Left colon (tissue), 2 donors: ENCODE measurements at places on chromosomes 2 and 18. TPM values are rescaled to one million over a fixed set of nuclear protein-coding genes. Genes with fewer than 3 reads are reported as not detected.
A peak's percentile ranks its signal among the peaks of the same experiment; 100 is the strongest.

- no peak for DNase-seq
Observed at GRCh38 chr18:9321017-9321452, 13.5 kb upstream of the TWSG1 start.

DNA sequence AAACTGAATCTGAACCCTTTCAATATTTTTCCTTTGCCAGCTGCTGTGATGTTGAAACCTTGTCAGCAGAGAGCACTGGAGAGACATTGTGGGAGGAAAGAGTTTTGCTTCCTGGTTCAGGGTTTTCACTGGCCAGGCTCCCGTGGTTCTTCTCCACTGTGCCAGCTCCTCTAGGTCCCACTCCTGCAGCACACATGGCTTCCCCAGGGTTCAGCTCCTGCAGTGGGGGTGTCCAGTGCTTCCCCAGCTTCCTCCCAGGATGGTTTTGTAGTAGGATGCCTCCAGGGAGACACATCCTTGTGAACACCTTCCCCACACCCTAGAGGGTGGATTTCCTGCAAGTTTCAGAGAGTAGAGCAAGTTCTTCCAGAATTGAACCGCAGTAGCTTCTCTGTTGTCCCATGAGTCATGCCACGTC lies 24.0 kb upstream of the SULT1C3 start:
- no peak for DNase-seq

GRCh38 chr18:51765606-51766360 lies 568.3 kb upstream of the MEX3C start:
- no peak for DNase-seq

GRCh38 chr2:121080013-121080772 lies 204.8 kb downstream of the TFCP2L1 start:
- DNase-seq = peak; percentile 64

DNA sequence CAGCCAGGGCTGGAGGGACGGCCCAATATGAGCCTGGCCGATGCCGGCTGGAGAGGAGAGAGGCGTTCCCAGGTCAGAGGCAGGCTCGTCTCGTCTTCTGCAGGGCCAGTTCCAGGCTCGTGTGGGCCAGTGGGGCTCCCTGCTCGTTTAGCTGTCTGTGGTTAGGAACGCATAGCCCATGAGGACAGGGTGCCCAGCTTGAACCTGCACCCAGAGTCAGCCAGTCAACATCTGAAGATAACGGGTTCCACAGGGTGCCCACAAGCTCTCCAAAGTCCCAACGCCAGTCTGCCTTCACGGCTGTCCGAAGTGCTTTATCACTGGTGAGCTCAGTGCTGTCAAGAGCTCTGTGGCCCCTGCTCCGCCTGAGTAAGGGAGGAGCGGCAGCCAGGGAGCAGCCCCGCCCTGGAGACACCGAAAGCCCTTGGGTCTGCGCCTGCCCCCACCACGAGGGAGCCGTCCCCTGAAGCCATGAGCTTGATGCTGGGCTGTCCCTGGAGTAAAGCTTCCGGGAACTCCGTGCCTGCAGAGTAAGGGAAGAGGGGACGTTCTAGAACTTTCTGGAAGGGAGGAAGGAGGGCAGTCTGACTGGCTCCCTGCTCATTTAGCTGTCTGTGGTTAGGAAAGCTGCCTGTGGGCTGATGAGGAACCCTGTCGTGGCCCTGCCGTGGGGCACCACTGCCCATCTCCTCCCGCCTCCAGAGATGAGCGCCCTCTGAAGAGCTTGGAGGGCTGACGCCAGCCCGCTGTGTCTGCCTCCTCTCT lies 2.7 kb upstream of the HSBP1L1 start:
- DNase-seq = peak; percentile 71

Gene UGT1A8
- 19.3 TPM for total RNA-seq

DNA sequence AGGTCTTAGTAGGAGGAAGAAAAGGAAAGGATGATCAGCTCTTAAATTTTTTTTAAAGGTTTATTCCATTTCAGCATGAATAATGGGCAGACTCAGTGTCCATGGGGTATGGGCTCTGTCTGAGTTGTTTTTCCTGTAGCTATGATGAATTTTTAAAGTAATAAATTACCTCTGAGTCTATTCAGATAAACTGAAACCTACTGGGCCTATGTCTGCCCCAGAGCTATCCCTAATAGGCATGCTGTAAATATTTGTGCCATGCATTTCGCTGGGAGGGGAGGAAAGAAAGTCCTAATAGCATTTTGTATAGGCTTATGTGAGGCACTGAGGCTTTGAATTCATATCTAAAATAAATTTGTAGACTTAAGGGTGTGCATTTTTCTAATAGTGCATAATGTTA lies 210.4 kb upstream of the BOD1L2 start:
- no peak for DNase-seq

DNA sequence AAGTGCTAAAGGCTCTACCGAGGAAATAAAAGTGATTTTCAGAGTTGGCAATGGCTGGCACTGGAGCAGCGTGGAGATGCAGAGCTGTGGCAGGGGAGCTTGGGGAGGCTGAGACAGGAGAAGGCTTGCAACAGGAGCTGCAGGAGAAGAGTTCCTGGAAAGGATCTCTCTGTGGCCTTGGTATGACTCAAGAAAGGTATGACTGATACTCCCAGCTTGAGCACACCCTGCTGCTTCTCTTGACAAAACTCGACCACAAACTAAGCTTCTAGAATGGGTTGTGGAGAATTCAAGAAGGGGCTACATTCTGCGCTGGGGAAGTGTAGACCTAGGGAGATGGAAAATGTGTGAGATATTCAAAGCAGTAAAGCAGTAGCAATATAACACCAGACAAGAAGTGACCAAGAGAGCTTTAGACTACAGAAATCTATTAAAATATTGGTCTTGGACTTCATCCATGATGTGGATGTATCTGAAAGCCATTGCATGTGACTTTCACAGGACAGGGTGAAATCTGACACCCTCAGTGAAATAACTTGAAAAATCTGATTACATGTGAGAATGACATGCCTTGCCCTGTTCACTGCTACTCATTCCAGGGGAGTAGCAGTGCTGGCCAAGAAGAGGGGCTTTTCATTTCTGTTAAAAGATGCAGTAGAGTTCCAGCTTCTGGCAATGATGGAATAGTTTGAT lies 41.5 kb downstream of the SUCLG1 start:
- DNase-seq = no peak

DNA sequence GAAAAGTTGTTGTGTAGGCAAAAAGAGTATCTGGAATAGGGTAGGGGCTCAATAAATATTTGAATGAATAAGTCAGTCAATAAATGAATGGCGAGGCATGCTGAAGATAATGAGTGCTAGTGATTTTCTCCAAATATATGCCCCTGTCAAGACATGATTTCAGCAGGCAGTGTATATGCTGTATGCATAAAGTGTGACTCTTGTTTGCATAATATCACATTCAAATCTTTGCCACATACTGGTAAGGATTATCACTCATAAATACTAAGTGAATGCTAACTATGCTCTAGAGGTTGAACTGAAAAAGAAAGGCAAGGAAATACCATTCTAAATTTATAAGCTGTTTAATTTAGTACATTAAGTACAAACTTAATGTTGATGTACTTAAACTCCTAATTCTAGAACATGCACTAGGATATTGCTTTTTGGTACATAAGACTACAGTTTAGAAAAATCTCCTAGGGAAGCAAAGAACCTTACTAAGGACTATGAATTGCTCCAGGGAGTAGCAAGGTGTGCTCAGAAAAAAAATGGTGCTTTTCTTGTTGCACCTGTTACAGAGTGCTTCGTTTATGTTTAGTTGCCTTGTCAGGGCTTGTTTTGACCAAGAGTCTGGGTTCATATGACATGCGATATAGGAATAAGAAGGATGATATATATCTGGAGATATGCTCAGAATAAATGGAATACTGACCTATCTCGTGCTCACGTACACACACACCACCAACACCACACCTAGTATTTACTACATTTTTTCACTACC lies 224.0 kb upstream of the TANK start:
- no peak for DNase-seq

DNA sequence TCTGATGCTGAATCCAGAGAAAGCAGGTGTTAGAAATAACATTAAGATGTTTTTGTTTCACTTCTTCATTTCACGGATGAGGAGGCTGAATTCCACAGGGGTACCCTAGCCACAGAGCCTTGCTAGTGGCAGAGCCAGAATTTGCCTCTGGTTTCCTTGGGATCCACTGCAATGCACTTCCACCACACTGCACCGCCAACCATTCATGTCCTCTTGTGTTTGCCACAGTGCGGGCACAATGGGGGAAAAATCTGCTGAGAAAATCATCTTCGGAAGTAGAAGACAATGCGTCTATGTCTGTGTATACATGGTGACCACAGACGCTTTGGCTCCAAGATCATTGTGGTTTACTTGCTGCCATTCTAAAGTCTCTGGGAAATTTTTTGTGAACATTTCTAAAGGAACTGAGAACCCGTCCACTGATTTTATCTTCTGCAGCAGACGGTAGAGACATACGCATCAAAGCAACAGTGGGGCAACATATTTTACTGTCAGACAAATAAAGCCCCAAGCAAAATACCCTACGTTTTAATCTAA lies 14.9 kb downstream of the ICOS start:
- DNase-seq = no peak

- no peak for DNase-seq
Observed at GRCh38 chr2:104476075-104476474, 377.8 kb upstream of the POU3F3 start.

DNA sequence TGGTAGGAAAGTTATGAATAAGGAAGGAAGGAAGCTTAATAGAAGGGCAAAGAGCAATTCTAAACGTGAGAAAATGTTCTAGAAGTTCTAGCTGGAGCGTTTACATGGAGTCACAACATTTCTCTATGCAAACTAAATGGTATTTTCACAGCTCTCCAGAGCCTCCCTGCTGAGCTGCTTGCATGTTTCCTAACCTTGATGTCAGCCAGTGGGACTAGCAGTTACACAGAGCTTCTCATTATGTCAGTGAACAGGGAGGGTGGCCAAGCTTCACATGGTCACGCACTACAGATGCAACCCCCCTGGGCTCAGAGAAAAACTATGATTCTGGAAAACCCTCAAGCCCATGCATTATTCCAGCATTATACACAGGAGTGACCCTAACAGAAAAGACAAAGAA lies 153.4 kb upstream of the CCDC150 start:
- no peak for DNase-seq
